ENCODE measurements at places on chromosomes 3 and 15.

- no peak for DNase-seq
These were observed 19.2 kb downstream of the ZBTB38 start for GRCh38 chr3:141387516-141387915.

GRCh38 chr15:38674448-38674847 is 109.8 kb upstream of the RASGRP1 start:
- no peak for DNase-seq

- no peak for DNase-seq
These were observed 62.4 kb upstream of the SLC6A1 start for GRCh38 chr3:10929978-10930665.

DNA sequence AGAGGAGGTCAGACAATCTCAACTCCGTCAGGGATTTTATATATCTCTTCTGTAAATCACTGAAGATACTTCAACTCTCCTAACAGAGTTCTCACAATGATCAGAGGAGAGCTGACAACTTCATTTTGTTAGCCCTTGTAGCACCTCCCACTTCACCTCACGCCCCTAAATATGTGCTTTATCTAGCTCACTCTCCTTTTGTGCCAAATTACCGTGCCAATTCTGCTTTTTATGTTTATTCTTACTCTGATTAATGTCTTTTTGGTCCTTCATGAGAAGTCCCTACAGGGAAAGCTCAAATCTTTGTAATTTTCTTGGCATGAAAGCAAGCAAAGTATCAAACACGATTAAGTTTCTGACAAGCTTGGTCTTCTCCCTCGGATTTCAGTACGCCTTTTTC is 636.1 kb upstream of the NAALADL2 start:
- DNase-seq = no peak

DNA sequence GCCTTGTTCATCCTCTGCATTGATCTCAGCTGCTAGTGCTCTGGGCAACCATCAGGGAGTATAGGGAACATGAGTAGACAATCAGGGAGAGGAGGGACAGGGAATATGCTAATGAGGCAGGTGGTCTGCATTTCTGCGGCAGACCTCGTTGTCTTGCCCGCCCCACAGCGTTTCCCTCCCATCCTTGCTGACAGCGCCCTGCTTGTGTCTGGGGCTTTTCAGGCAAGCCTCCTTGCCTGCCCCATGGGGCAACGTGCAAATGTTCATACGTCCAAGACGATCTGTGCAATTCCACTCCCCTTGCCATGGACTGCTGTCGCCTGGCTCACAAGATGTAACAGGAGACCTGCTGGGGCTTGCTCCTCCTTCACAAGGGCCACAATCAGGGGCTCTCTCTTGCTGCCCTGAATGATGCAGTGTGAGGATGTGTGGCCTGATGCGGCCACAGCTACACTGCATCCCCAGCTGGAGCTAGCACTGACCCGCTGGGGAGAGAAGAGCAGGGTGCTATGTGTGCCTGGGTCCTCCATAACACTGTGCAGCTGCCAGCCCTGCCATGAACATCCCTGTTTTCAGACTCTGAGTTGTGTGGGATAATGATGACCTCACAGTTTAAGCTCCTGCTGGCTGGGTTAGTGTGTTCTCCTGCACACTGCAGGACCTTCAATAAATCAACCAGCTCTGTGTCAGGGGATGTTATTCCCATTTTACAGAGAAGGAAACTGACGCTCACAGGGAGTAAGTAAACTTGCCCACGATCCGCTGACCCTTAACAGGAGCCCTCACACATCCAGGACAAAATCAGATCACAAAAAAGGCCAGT is 211.3 kb downstream of the KLF13 start:
- DNase-seq = no peak

DNA sequence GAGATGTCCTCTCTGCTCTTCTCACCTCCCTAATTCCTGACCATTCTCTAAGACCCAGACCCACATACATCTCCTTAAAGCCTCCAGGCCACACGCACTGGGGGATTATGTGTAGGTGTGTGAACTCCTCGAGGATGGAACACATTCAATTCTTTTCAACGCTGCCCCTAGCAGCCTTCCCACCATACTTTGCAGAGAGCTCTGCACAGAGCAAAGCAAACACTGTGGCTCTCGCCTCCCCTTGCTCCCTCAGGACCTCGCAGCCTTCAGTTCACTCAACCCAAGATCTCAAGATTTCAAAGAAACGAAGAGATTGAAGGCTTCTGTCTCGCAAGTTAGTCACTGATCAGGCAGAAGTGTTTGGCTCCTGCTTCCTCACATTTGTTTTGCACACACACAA is 6.0 kb downstream of the ACTC1 start:
- no peak for DNase-seq

DNA sequence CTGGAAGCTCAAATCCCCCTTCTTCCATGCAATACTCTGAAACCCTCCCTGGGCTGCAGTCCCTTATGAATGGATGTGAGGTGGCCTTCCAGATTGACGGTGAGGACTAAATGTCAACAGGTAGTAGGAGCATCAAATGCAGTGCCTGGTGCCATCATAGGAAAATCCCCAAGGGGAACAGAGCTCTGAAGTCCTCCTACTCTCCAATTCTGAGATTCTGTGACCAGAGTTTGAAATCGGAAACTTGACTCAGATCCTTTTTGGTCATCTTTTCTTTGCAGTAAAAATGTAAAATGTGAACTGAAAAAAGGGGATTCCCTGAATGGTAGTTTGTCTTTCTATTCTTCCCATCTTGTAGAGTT is 68.8 kb upstream of the TJP1 start:
- DNase-seq = no peak

DNA sequence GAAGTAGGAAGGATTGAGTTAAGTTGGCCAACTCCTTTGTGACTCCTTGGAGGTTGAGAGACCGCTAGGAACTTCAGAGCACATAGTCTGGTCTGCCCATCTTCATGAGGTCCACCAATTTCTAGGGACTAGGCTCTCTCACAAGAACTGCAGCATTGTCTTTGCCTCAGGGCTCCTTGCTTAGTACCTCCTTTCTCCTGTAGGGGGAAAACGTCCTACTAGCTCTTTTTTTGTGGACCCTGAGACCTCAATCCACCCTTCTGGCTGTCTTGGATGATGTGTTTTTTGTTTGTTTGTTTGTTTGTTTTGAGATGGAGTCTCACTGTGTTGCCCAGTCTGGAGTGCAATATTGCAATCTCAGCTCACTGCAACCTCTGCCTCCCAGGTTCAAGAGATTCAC is 21.6 kb downstream of the REC114 start:
- no peak for DNase-seq

GRCh38 chr3:128152419-128153155 is 694 bp upstream of the EEFSEC start:
- no peak for DNase-seq

GRCh38 chr15:100790786-100791265 is 88.8 kb upstream of the ALDH1A3 start:
- DNase-seq = no peak

- peak; percentile 69 for DNase-seq
These were observed 202.5 kb upstream of the TLE3 start for GRCh38 chr15:70299931-70300869.

GRCh38 chr3:52892625-52893311 is 4.6 kb downstream of the STIMATE start:
- no peak for DNase-seq

DNA sequence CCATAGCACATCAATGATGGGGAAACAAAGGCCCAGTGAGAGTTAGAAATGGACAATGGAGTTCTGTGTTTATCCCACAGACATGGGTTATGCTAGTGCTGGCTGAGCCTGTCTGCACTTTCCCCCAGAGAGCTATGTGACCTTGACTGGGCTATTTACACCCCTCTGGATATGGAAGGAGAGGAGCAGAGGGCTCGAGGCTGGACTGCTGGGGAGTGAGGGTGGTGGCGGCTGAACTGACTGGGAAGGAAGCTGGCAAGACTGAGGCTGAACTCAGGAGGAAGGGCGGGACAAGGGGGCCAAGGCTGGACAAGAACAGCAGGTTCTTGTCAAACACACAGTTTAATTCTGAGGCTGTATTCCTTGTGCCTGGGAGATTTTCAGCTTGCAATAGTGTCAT is 10.8 kb upstream of the INSYN1 start:
- DNase-seq = no peak

GRCh38 chr3:196662711-196663571 is 23.4 kb downstream of the NRROS start:
- DNase-seq = no peak

GRCh38 chr15:40059821-40060220 is 20.8 kb upstream of the SRP14 start:
- no peak for DNase-seq

DNA sequence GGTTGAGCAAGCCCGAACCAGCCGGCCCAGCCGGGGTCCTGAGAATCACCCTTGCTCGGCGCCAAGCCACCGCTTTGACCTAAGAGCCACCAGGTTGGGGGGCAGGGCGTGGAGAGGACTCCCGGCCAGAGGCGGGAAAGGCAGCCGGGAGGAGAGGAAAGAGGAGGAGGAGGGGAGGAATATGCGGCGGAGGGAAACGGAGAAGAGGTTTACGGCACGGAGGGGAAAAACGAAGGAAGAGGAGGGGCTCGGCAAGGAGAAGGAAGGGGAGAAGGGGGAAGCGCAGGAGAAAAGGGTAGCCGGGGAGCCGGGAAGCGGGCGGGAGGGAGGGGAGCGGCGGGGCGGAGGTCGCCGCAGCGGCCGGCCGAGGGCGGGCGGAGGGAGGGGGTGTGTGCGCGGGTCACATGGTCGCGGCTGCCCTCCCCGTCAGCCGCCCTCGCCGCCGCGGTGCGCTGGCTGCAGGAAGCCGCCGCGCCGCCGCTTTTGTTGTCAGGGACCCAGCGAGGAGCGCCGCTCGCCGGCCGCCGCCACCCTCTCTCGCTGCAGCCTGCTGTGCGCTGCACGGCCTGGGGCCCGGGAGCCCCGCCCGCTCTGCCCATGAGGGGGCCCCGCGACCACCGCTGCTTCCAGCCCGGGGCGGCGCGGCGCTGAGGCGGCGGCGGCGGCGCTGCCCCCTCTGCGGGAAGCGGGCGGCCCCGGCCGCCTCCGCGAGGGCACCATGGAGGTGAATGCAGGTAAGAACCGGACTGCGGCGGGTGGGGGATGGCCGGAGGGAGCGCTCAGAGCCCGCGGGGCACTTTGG is at the start of gene NR1D2:
NR1D2 (plus strand) TSS at position 426 of the 802 bp plus-strand sequence; CDS start at position 719, 293 bp downstream.
- no peak for DNase-seq

DNA sequence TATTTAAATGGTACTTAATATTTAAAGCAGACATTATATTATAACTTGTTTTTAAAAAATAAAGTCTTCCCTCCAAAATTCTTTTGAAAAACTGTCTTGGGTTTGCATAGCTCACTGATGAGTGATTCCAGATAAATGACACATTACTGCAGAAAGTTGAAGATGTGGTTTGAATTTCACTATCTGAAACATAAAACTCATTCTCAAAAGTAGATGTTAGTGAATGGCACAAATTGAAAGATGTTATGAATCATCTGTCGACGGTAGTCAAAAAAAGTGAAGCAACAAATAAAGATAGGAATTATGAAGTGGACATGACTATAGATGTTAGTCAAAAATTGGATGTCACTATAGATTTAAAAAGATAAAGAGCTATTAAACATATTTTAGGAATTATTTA is 280.5 kb downstream of the GAP43 start:
- DNase-seq = no peak

GRCh38 chr15:44500555-44500954 is 36.4 kb upstream of the EIF3J start:
- DNase-seq = no peak

DNA sequence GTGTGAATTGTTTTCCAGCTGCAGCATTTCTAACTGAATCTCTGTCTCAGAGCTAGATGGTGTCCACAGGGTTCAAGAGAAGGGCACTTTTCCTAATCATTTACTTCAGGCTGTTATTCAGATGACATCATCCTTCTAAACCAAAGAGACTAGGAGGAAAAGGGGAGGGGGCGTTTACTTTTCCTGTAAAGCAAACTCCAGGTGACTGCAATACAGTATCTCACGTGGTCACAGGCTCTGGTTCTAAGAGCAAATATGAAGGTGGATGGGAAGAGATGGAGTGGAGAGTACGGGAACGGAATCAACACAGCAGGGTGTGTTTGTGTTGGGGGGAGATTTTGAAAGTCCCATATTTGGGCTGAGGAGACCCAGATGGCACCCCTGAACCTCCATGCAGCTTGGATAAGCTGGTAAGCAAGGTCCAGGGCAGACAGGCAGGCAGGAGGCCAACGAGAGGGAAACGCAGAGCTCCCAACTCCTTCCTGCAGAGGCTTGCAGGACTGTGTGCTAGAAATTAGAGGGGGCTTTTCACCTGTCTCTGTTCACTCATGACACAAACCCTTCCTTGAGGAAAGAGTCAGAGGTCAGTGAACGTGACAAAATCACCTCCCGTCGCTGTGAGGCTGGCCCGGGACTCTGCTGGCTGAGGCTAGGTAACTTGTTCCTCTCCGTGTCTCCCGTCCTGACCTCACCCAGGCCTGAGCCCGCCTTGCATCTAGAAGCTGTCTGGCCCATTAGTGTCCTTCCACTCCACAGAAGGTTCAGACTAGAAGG is 151.2 kb downstream of the OPA1 start:
- peak; percentile 80 for DNase-seq

- DNase-seq = no peak
These were observed 212.1 kb upstream of the ROBO2 start for GRCh38 chr3:76827701-76828226.

DNA sequence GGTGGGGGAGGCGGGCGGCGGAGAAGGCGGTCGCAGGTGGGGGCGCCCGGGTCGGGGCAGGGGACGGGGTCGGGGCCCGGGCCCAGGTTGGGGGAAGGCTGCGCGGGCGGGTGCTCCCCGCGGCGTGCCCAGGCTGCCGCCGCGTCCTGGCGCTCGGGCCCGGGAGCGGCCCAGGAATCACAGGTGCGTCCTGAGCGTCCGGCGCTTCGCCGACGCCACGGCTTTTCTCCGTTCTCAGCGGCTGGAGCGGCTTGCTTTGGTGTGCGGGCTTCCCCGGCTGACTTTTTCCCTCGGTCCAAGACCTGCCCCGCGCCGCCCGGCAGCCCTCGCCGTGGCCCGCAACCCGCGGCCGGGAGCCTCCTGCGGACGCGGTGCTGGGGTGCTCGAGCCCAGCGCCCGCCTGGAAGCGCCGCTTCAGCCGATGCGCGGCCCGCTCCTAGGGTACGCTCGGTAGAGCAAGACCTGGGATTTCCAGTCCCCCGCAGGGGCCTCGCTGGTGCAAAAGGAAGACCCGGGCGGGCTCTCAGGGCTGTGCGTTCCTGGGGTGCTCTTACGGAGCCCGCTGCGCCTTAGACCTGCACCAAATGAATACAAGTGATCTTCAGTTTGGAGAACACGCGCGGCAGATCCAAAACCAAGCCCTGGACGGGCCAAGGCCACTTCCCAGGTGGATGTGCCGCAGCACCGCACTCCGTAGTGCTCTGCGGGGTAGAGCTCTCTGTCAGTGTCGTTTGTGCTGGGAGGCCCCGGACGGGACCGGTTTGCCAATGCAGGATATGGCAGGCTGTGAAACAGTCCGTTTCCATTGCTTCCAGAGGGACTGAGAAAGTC is 639 bp downstream of the NIPA1 start:
- no peak for DNase-seq

- DNase-seq = no peak
These were observed 220.7 kb downstream of the NR2F2 start for GRCh38 chr15:96551196-96551595.

GRCh38 chr3:25547943-25548674 is 116.6 kb downstream of the TOP2B start:
- no peak for DNase-seq

GRCh38 chr3:128725547-128726022 is 398 bp upstream of the RAB7A start:
- DNase-seq = no peak

- no peak for DNase-seq
These were observed 17.1 kb upstream of the EPB42 start for GRCh38 chr15:43237842-43238470.

GRCh38 chr15:56749982-56750381 is 16.7 kb upstream of the ZNF280D start:
- no peak for DNase-seq

Measured in NCI-H187 treated with DMSO at 0.1 percent for 48 hours (cell line).